ENCODE measurements at places on chromosomes 3 and 15.

DNA sequence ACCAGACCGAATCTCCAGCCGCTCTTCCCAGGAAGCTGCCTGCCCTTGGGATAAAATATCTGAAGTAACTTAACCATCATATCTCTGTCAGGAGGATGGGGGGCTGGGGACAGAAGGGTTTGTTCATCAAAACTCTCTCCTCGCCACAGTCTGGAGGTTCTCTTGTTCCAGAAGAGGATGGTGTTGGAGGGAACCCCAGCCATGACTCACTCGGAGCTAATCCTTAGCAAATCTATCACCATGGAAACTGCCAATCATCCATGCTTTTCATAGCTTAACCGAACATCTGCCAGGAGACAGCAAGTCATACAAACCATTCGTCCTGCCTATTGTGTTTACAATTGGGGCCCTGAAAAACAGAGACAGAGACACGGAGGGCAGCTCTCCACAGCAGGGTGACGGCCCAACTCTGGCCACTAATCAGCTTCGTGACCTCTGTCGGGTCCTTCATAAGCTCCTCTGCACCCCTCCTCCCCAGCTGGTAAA, 73.8 kb upstream of the HEG1 start:
- DNase-seq, result no peak

DNA sequence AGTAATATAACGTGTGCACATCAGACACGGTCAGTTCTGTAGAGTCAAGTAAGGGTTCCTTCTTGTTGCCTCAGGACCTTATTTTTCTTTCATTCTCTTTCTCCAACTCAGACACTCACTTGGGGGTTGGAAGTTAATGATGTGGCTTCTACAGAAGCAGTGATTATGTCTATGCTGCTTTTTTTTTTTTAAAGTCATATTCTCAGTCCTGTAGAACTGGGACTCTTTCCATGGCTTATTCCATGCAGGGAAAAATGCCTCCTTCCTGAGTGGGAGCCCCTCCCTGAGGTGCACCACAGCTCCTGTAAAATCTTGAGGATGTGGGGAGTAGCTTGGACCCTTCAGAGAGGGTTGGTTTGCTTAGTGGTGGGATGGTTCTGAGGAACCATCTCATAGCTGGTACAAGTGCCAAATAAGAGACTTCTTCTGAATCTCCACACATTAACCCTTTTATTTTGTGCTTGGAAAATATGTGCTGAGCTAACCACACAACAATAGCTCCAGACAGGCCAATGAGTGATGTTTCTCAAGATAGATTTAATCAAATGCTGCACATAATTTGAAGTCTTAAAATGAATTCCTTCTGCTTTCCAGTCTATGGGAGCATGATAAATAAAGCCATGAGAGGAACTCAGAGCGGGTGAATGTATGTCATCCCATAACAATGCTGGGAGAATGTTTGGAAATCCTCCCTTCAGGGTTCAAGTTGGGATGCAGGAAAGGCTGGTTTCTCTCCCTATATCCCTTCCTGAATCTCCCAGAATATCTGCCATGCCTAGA, 23.3 kb upstream of the FSTL1 start:
- no peak for DNase-seq

DNA sequence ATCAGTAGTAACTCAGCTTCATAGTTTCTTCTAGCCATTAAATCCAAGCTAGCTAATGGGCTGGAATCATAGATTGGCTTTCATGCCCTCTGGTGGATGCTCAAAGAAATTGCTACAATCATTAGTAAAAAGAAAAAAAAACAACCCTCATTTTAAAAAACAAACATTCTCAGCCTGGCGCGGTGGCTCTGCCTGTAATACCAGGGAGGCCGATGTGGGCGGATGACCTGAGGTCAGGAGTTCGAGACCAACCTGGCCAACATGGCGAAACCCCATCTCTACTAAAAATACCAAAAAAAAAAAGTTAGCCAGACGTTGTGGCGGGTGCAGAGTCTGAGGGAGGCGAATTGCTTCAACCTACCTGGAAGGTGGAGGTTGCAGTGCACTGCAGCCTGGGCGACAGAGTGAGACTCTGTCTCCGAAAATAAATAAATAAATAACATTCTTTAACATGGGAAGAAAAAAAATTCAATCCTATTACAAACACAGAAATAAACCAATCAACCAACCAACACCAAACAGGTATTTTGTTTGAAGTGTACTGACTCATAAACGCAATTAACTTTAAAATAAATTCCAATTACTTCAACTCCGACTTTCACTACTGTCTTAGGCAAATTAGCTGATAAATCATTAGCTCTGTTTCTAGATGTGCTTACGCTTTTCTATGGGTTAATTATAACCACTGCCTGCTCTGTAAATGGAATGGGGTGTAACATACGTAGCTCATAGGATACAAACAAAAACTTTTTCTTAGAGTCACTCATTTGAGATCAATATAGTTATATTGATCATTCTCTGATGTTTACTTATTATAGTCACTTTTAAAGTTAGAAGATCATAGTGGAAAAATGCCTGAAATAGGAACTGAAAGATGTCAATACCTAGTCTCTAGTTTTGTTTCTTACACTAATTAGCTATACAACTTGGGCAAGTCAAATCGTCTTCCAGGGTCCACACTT, 24.9 kb downstream of the TMEM207 start:
- DNase-seq, result peak; percentile 15

- DNase-seq, result no peak
Observed at GRCh38 chr3:150926328-150926727, 21.1 kb upstream of the MINDY4B start.

- no peak for DNase-seq
Observed at GRCh38 chr15:96180087-96180748, 150.3 kb upstream of the NR2F2 start.

GRCh38 chr15:27681038-27681437, 418.1 kb downstream of the OCA2 start:
- no peak for DNase-seq

GRCh38 chr3:89145995-89146394, 38.6 kb downstream of the EPHA3 start:
- no peak for DNase-seq

GRCh38 chr15:87938031-87938430, 318.5 kb downstream of the NTRK3 start:
- DNase-seq, result no peak
